ENCODE measurements at places on chromosomes 6 and 20. TPM values are rescaled to one million over a fixed set of nuclear protein-coding genes. Genes with fewer than 3 reads are reported as not detected.

GRCh38 chr20:53895385-53895755 lies 175.0 kb downstream of the BCAS1 start:
- DNase-seq: no peak

GRCh38 chr20:8432435-8433148 lies 300.5 kb downstream of the PLCB1 start:
- no peak for DNase-seq

DNA sequence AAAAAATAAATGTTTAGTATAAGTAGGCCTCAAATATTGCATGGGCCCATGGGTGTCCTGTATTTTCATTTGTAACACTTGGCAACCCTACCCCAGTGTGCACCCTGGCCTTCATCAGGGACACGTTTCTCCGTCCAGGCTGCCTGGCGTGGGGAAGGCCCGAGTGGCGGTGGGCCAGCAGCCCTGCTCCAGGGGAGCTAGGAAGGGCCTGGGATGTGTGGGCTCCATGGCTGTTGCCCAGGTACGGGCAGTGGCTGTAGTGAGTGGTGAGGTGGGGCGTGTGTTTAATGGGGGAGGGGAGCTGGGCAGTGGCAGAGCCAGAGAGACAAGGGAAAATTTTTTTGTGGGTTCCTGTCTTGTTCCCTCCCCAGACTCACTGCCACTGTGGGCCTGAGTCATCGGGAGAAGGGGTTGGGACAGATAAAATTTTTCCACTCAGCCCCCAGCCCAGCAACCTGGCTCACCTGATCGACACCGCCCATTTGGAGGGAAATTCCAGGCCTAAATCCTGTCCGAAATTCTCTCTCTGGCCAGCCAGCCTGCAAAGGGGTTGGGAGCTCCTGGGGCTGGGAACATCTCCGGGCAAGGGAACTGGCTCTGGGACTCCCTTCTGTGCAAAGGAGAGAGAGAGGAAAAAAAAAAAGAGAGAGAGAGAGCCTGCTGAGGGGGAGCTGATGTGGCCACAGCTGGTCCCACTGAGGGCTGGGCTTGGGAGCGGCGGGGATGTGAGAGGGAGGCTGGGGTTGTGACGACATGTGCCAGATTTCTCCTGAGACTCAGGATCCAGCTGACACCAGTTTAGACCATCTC lies 32.5 kb upstream of the VEGFA start:
- no peak for DNase-seq

DNA sequence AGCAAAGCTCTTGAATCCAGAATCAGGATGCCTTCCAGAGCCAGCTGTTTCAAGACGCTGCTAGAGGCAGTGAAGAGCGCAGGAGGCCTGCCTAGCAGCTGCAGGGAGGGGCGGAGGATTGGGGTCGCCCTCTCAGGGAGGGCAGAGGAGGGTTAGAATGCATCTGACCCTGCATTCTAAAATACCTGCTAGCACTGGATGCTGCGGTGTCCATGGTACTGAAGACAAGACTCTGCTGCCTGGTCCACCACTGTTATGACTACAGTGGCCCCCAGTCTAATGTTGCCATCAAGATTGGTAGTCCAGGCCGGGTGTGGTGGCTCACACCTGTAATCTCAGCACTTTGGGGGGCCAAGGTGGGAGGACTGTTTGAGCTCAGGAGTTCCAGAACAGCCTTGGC lies 193.7 kb upstream of the PROKR2 start:
- DNase-seq: no peak

- no peak for DNase-seq
Measured at GRCh38 chr20:40774252-40774651, 85.2 kb upstream of the MAFB start.

MUC22 gene
- not detected for total RNA-seq

- DNase-seq: no peak
Measured at GRCh38 chr6:143559051-143559660, 47.6 kb upstream of the FUCA2 start.
